ENCODE measurements at places on chromosomes 13 and 19. TPM values are rescaled to one million over a fixed set of nuclear protein-coding genes. Genes with fewer than 3 reads are reported as not detected.
A peak's percentile ranks its signal among the peaks of the same experiment; 100 is the strongest.

The KLHL1 gene
- total RNA-seq: not detected

The CACNG6 gene
- total RNA-seq: 11.5 TPM

- peak; percentile 91 for DNase-seq
Measured at GRCh38 chr19:36849701-36850558, 746 bp upstream of the ZNF345 start.

- DNase-seq: peak; percentile 11
Measured at GRCh38 chr19:27966390-27966816, 1246.5 kb downstream of the UQCRFS1 start.

DNA sequence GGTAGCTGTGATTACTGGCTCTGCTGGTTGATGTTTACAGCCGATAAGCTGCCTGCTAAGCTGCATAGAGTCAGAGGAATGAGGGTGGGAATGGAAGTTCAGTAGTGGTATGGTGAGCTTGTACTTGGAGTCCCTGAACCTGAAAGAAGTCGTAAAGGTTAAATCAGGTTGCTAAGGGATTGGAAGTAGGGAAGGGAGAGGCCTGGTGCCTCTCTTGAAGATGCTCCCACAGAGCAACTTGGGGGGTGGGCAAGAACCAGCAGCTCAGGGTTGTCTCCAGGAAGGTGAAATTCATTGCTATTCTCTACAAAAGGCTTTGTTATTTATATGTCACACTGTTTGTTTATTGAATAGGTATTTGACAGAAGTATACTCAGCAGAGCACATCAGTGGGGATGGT, 73.8 kb upstream of the OLFM4 start:
- no peak for DNase-seq

- DNase-seq: no peak
Measured at GRCh38 chr19:35033067-35034004, 3.1 kb downstream of the SCN1B start.

GRCh38 chr13:33958964-33959363, 141.0 kb downstream of the RFC3 start:
- no peak for DNase-seq

DNA sequence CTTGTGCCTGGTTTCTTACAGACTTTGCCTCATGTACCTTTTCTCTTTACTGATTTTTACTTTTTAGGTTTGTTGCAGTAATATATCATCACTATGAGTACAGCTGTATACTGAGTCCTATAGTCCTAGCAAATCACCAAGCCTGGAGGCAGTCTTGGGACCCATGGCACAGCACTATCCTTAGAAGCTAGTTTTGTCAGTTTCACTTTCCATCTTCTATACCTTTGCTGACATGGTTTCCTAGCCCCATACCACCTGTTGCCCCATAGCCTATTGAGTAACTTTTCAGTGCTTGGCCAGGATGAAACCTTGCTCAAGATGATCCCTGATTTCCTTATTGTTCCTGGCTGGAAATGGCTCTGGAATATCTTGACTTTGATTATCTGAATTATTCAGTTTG, 826.4 kb downstream of the GPC5 start:
- no peak for DNase-seq

GRCh38 chr13:50809133-50810090, 34.1 kb downstream of the DLEU7 start:
- no peak for DNase-seq

The ICAM4 gene
- 1.3 TPM for total RNA-seq

DNA sequence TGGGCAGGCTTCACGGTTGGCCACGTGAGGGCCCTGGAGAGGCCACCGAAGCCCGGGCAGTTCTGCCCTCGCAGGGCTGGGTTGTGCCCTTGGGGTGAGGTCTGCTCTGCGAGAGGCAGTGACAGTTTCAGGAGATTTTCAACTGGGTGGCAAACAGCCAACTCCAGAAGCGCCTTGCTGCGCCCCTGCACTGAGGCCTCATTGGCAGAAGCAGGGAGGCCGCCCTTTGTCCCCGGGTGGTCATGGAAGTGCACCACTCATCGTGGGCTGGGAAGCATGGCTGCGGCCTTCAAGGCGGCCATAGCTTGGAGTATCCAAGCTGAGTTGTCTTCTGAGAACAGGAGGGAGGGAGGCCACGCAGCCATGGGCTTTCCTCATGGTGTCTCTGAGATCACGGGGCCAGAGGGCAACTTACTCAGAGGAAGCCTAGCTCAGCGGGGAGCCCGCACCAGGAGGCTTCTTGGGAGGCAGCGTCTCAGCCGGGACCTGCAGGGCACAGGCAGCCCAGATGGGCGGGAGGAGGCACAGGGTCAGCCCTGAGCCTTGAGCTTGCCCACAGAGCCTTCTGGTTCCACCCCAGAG, 14.8 kb downstream of the PLEKHJ1 start:
- DNase-seq: no peak

The LGALS7B gene
- total RNA-seq: not detected

Data from natural killer cell (primary cell).